Caco-2 (cell line): ENCODE measurements at places on chromosomes 2 and 18. TPM values are rescaled to one million over a fixed set of nuclear protein-coding genes. Genes with fewer than 3 reads are reported as not detected.
A peak's percentile ranks its signal among the peaks of the same experiment; 100 is the strongest.

DNA sequence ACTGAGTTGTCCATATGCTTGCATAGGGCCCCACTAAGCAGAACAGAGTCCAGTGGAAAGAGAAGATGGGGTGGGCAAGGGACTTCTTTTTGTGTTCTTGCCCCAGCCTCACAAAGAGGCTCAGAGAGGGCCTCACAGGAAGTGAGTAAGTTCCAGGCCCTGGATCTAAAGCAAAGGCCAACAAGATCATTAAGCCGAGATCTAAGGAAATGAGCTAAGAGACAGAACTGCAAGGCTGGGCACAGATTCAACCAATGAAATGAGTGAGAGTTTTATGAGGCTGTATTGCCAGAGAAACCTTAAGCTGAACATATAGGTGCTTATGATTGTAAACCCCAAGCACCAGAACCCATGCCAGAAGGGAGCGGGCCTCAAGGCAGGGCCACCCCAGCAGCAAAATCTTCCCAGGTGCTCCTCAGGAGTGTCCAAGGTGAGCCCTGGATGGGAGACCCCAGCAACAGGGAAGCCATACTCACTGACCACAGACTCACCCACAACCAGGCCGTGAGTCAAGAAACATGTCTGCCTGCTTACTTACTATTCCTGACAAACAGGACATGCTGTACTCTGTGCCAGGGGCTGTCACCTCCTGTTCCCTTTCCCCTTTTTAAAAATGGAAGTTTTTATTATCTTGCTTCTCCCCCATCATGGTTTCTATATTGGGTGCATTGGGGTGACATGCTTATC, 40.2 kb downstream of the SLC14A1 start:
- no peak for DNase-seq

- no peak for DNase-seq
Observed at GRCh38 chr2:8389431-8390108, 292.3 kb upstream of the ID2 start.

GRCh38 chr2:46568212-46569009, 89.0 kb downstream of the TMEM247 start:
- DNase-seq, result no peak

The CLEC4F gene
- total RNA-seq, result 0.16 TPM in 1 of 2 replicates, not detected in the other

DNA sequence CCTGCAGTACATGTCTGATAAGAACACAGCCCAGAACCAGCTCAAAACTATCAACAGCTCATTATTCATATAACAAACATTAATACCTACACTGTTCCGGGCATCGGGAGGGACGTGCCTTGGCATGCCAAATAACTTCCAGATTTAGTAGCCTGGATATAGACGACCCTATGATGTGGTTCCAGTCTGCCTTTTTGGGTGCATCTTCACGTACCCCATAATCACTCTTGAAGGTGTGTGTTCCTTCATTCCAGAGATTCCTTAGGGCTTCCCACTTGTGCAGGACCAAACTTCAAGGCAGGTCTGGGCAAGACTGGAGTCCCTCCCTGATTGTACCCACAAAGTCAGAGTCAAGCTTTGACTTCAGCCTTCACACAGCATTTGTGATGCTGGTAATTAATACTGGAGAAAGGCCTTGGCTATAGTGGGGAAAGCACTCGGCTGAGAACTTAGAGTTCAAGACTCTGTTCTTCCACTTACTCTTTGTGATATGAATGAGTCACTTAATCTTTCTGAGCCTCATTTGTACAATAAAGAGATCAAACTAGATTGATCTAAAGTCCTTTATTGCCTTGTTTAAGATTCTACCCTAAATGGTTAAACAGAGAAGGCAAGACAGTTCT, 27.7 kb upstream of the SPATS2L start:
- DNase-seq, result no peak

- no peak for DNase-seq
Observed at GRCh38 chr18:44702594-44702993, 21.9 kb downstream of the SETBP1 start.

DNA sequence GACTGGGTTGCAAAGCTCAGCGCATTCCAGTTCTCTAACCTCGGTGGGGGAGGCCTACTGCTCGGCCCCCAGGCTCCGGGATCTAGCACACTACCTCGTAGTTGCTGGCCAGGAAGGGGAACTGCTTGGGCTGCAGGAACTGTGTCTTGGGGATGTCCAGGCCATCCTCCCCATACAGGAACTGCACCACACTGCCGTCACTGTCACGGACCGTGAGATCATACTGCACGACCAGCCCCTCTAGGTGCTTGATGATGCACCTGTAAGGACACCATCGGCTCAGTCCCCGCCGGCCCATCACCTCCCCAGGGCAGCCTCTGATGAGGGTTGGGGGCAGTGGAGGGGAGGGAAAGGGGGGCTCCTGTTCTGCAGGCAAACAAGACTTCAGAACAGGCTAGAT, 61.6 kb downstream of the POLR1A start:
- DNase-seq, result peak; percentile 21

DNA sequence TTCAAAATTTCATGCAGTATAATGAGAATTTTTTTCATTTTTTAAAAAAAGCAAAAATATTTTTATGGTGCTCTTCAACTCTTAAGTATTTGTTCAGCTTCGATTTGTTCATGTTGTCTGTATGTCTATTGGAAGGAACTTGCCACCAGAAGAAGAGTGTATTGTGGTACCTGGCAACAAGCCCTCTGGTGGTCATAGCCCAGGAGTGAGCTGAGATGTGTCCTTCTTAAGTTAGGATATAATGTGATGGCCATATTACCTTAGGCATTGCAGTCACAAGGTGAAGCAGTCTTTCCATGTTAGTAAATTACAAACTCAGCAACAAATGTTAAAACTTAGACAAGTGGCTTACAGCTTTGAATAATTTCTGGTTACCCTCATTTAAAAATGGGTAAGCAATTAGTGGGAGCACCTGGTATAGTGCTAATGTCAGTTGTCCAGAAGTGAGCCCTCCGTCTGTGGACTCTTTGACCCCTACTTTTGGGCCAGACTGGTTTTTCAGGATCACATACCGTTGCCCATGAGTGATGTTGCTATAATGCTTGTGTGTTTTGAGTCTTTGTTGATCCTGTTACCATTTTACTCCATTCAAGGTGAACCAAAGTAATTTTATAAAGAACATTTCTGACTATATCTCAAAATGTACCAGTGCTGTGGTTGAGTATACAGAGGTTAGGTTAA, 57.4 kb downstream of the MYO1B start:
- peak; percentile 56 for DNase-seq

The ZEB2 gene
- total RNA-seq, result not detected in 2 replicates

The CDK5R2 gene
- 0.18 and 0.21 TPM in 2 replicates for total RNA-seq

DNA sequence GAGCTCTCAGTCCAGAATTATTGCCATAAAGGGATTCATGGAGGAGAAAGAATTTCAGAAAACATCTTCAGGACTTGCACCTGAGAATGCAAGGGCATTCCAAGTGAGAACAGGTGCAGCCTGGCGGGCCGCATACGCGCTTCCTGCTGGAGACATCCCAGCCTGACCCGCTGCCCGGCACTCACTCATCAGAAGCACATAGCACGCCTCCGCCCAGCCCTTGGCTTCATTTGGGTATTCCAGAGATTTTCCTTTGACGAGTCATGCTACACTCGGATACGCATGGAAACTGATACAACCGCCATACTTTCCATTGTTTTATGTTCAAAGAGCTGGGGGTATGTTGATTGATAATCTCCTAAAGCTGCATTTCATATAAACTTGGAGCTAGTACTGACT, 228.0 kb upstream of the ID2 start:
- no peak for DNase-seq

GRCh38 chr18:78768656-78769501, 210.7 kb upstream of the SALL3 start:
- peak; percentile 14 for DNase-seq

The PROM2 gene
- total RNA-seq, result 0.82 and 1.5 TPM in 2 replicates

The CYTIP gene
- total RNA-seq, result 0.26 and 1.1 TPM in 2 replicates

DNA sequence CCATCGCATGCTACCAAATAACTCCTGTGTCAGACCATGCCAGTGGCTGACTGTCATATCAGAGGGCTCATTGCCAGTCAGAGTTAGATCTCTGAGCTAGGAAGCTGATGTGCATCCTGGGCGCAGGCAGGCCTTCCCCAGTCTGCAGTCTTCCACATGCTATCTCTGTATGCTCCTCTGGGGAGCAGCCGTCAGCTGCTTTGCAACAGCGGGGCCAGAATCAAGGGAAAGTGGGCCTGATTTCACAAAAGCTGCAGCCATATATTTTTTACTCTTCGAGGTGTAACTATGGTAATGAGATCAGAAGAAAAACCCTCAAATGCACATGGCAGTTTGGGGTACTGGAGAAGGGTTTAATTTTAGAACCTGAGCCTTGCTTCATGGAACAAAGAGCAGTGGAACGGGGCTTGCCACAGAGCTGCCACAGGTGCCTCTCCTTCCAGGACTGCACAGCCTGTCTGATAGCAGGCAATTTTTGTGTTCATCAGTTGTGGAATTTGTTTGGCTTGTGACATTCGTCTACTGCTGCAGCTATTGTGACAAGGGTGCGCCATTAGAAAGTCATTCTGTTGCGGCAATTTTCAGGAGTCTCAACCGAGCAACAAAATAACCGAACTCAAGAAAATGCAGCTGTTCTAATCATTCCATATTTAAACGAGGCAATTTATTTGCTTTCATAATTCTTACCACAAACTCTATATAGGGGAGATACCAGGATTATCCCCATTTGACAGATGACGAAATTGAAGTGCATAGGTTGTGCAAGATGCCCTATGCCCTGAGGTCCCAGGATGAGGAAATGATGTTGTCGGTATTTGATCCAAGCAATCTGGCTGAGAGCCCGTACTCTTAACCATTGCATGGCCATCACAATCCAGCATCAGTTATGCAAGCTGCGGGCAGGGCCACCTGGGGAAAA, 109.6 kb upstream of the CYRIA start:
- no peak for DNase-seq

DNA sequence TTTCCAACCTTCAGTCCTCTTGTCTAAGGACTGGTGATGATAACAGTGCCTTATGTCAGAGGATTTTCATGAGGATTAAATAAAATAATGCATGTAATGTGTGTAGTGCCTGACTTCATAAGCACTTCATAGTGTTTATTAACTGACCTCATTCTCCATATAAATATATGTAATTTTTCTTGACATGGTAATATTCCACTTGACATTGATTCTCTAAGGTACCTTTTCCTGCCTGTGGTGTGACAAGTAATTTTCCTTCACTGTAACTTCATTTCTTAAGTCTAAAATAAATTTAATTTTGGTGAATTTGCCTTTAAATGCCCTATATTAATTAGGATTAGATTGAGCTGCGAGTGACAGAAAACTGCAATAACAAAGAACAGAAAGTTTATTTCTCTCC, 27.3 kb downstream of the SLC20A1 start:
- no peak for DNase-seq

GRCh38 chr18:70044632-70045031, 97.0 kb upstream of the CD226 start:
- no peak for DNase-seq
